ENCODE measurements at places on chromosomes 11 and 22. TPM values are rescaled to one million over a fixed set of nuclear protein-coding genes. Genes with fewer than 3 reads are reported as not detected.

DNA sequence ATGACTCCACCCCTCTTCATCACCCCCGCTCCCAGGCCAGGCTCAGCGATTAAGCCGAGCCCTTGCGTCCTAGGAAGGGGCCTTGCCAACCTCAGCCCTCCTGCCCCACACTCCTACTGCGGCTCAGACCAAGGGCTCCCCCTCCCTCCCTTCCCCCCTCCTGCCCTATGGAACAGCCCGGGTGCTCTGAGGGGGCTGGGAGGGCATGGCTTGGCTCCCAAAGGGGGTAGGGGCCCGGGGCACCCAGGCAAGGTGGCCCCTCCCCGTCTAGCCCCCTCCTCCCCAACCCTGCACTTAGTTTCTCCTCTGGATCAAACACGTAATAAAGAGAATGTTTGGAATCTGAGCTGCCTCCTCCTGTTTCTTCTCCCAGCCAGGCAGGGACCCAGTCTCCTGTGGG is 6.3 kb downstream of the RCOR2 start:
- no peak for DNase-seq
- no peak overlapping the region for H3K4me3 ChIP-seq
- H3K4me1 ChIP-seq, result peaks cover 2% of the 10 kb centered on the region
- H3K27me3 ChIP-seq, result peaks cover 3% of the 10 kb centered on the region

AQP11 gene
- 0.52 TPM for total RNA-seq

GRCh38 chr22:38240734-38241252 is 32.0 kb downstream of the TMEM184B start:
- no peak overlapping the region for H3K4me3 ChIP-seq
- DNase-seq, result no peak
- peaks cover 14% of the 10 kb centered on the region for H3K36me3 ChIP-seq
- no peak overlapping the region for H3K27ac ChIP-seq

OR51B4 gene
- total RNA-seq, result not detected

DNA sequence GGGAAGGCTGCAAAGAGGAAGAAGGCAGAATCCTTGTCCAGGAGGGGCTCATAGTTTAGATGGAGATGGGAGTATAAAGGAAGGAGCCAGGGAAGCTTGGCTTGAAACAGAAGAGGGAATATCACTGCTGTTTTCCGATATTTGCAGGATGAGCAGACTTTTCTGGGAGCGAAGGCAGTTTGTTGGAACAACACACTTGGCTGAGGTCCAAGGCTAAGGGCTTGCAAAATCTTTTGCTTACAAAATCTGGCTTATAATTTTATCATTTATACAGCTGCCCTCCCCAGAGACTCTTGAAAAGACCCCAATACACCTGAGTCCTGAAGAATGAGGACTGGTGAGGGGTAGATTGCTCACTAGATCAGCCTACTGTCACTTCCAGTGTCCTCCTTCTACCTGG is 174.8 kb downstream of the NELL1 start:
- H3K27ac ChIP-seq, result no peak overlapping the region
- H3K4me1 ChIP-seq, result no peaks in the 10 kb centered on the region
- H3K4me3 ChIP-seq, result no peak overlapping the region

UBQLNL gene
- total RNA-seq, result 0.09 TPM

Data from activated T-helper 2 cell treated with anti-CD3 and anti-CD28 coated beads, Interferon-gamma antibody, Interleukin-2, Interleukin-4, amounts not matched to agents 10 μg/mL and 5 μg/mL and 100 μg/mL, durations not matched to agents 14 hours and 24 hours and 36 hours (primary cell).